Activated T-cell treated with anti-CD3 and anti-CD28 coated beads for 1 hour (primary cell): ENCODE measurements at places on chromosomes 4 and X.

DNA sequence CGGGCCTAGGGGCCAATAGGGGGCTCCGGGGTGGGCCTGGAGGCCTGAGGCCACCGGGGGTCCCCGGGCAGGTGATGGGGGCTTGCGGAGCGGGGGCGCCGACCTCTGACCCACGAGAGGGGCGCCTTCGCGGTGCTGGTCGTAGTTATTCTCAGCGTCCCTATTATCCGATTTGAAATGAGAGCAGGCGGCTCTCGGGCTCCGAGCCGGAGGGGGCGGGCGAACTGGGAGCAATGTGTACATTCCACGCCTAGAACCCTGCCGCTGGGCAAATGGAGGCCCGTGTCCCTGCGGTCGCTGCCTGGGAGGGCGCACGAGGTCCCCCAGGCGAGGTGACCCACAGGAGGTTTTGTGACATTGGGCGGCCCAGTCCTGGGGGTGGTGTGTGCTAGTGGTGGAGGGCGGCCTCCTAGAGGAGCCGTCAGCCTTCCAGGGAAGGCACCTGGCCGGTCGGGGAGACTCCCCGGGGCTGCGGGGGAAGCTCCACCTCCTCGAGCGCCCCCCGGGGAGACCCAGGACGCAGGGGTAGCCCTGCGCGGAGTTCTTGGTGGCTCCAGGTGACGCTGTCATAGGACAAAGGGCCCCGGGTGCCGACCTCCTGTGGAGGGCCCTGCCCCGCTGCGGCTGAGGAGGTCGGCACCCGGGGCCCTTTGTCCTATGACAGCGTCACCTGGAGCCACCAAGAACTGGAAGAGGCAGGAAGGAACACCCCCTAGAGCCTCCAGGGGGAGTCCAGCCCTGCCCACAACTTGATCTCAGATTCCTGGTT lies 102.6 kb upstream of the PRKX start:
- DNase-seq, result peak; percentile 5

DNA sequence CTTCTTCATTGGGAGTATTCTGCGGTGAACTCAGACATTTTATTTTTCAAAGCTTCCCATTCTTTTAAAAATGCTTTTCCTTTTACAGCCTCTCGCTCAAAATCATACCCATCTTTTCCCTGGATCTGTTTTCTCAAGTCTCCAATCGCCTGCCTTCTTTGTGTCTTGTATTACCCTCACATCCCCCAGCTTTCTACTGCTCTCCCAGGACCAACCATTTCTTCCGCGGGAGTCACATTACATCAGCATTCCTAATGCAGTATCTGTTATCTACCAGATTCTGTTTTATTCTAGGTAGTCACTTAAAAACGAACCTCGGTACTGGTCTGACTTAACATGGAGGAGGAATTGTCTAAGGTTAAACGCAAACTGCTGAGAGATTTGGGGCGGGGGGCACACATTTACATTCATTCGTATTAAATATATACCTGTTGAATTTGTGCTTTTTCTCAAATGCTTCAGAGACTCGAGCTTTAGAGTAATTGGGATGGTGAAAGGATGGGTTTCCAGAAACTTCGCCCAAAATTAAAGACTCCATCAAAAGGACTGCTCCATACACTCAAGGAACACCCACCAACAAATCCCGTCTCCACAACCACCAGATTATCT lies 493 bp upstream of the UCHL1 start:
- no peak for DNase-seq

DNA sequence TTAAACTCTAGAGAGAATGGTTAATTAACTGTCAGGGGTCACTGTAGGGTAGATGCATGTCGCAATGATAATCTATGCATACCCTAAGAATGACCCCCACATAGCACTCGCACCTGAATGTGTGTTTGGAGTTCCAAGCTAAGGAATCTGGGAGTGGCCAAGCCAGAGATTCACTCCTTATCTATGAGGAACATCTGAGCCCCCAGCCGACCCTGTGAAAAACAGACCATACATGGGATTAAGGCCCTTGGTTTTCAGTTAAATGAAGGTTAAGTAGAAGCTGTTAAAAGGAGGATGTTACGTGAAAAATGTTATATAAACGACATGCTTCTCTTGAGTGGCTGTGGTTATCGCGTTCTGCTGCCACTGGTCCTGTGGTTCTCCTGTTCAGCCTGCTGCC lies 147.2 kb downstream of the RELL1 start:
- no peak for DNase-seq

DNA sequence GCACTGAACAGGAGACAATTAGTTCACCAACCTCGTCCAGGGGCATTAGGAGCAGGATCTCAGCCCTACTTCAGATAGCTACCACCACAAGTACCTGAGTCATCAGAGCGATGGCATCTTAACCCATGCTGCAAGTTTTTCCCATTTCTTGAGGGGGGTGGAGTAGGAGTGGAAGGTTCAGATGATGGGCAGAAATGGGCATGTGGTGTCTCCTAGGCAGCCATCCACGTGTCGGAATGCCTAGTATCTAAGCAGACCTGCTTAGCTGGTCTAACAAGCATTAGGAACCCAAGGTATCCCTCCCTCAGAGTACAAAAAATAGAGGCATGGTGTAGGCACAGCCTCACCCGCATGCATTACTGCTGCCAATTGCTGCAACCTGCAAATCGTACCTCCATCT lies 159.1 kb upstream of the DGKK start:
- DNase-seq, result no peak

GRCh38 chr4:11455201-11455835 lies 26.6 kb upstream of the HS3ST1 start:
- DNase-seq, result no peak

- DNase-seq, result no peak
Measured at GRCh38 chrX:27915617-27916016, 65.6 kb downstream of the DCAF8L1 start.

GRCh38 chr4:7166237-7166636 lies 26.1 kb upstream of the SORCS2 start:
- no peak for DNase-seq

DNA sequence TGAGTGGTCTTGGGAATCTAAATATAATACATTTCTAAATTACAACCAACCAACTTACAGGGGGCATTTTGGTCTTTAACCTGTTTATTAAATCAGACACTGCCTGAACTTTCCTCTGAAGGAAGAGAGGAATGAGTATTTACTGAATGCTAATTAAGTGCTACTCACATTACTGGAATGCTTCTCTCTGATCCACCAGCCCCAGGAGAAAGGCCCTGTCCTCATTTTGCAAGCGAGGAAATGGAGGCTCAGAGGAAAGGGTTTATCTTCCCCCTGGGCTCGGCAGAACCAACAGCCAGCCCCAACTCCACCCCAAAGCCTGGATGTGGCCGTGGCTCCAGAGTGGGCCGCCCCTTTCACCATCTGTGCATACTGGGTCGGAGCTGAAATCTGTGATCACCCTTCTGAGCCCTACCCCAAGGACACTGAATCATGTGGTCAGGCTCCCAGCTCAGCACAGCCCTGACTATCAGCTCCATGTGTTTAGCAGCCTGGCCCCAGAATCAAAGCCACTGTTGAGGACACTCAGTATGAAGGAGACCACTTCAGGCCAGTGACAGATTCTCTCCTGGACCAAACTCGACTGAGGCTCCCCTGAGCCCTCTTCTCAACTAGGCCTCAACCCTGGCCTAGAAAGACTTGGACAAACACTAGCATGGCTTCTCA lies 56.7 kb upstream of the ENPP6 start:
- DNase-seq, result no peak

DNA sequence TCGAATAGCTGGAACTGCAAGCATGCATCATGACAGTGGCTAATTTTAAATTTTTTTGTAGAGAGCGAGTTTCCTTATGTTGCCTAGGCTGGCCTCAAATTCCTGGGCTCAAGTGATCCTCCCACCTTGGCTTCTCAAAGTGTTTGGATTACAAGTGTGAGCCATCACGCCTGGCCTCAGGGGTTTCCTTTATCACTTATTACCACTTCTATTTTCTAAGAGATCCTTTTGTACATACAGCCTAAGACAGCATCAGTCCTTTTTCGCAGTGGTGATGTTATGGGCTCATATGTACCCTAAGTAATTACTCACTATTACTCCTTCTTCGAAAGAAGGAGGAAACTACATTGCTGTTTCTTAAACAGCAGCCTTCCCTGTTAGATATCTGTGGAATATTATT lies 54.1 kb upstream of the CDKN2AIP start:
- no peak for DNase-seq

- DNase-seq, result peak; percentile 2
Measured at GRCh38 chrX:4547213-4547836, 833.9 kb upstream of the PRKX start.

- no peak for DNase-seq
Measured at GRCh38 chr4:153211986-153212728, 7.9 kb downstream of the TRIM2 start.

GRCh38 chr4:118942465-118942864 lies 53.8 kb downstream of the SYNPO2 start:
- DNase-seq, result no peak

GRCh38 chr4:952881-953573 lies 20.3 kb downstream of the DGKQ start:
- DNase-seq, result no peak

GRCh38 chr4:95044324-95044837 lies 286.6 kb downstream of the BMPR1B start:
- no peak for DNase-seq

GRCh38 chr4:1594871-1595788 lies 89.0 kb downstream of the FAM53A start:
- no peak for DNase-seq

- DNase-seq, result no peak
Measured at GRCh38 chrX:71191248-71191647, 31.8 kb upstream of the GJB1 start.

GRCh38 chr4:174036111-174036510 lies 247.4 kb downstream of the FBXO8 start:
- DNase-seq, result no peak

GRCh38 chrX:73799888-73800287 lies 236.9 kb downstream of the CHIC1 start:
- no peak for DNase-seq

GRCh38 chr4:185853841-185854240 lies 41.8 kb upstream of the SORBS2 start:
- no peak for DNase-seq

DNA sequence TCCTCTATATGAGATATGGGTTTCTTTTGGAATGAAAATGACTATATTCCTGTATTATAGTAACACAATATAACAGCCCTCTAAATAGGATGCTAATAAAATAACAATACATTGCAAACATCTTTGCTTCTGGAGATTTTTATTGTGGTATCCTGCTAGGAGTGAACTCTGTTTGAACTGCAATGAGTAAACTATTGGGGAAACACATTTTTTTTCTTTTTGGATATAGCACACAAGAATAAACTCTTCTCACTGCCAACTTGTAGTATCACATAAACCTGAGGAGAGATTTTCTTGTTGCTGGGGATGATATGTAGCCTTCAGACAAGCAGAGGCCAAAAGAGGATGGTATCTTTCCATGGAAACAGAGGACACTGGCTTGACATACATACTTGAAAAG lies 238.2 kb downstream of the C4orf33 start:
- DNase-seq, result no peak

DNA sequence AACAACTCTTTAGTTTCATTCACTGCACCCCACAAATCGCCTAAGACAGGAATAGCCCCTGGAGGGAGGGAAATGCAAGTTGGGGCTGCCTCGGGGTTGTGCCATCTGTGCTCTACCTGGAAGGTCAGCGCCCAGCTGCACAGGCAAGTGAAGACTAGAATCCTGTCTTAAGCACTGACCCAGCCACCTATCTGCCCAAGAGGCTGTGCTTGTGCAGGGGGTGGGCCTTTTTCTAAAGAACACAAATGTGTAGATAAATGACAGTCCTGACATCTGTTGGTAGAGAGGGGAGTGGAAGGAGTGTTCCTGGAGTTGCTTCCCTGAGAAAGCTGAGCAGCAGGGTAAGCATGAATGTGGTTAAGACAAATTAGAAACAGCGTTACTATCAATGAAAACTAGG lies 15.7 kb downstream of the ZNF518B start:
- DNase-seq, result no peak

- DNase-seq, result no peak
Measured at GRCh38 chrX:72247206-72247942, 8.5 kb upstream of the ERCC6L start.

DNA sequence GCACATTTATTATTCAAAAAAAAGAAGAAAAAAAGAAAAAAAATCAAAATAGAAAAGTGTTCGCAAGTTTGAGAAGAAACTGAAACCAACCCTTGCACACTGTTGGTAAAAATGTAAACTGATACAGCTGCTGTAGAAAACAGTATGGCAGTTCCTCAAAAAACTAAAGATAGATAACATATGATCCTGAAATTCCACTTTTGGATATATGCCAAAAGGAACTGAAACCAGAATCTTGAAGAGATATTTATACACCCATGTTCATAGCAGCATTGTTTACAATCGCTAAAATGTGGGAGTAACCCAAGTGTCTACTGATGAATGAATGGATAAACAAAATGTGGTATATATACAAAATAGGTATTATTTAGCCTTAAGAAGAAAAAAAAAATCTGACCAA lies 155.4 kb downstream of the TBCK start:
- no peak for DNase-seq

GRCh38 chr4:37827030-37827685 lies 672 bp downstream of the PGM2 start:
- no peak for DNase-seq

GRCh38 chr4:113159942-113160545 lies 110.6 kb downstream of the ANK2 start:
- no peak for DNase-seq

DNA sequence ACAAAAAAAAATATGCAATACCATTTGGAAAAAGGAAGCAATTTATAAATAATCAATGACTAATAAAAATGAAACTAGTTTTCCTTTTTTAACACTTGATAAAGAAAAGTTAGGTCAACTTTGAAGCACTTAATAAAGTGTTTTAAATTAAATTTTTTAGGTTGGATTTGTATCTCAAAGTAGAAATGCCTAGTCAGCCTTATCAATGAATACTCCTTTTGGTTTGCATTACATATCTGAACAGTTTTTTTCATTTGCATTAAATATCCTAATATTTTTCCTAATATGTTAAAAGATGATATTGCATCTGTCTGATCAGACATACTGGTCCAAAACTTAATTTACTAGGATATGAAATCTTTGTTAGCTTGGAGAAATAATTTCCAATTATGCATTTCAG lies 155.8 kb upstream of the ZFP42 start:
- DNase-seq, result no peak

DNA sequence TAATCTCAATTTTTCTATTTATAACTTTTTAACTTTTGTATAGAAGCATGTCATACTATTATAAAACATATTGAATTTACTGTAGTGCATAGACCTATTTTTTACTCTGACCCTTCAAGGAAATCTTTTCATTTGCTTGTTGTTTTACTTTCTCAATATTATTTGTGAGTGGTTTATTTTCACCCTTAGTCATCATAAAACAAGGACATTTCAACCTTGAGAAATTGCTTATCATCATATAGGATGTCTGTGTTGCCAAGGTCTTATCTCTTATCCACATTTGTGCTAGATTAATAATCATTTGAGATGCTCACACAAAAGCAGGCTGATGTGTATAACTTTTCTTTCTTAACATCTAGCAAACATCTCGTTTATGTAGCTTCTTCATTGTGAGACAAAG lies 408.6 kb upstream of the PABPC4L start:
- no peak for DNase-seq

DNA sequence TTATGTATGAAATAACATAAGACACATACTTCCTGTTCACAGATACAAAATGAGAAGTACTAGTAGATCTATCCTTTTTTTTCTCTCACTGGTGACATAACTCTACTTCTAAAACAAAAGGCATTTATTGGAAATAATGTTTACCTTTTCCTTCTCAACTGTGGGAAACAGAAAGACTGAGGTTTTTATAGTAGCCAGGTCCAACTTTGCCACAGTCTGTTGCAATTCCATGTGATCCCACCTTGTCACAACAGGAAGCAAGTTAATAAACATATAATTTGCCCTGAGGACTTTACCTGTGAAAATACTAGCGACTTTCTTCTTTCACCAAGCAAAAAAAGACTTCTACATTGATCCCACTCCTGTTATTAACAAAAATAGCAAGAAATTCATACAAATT lies 475.8 kb downstream of the PDGFC start:
- no peak for DNase-seq
